ENCODE measurements at places on chromosomes 13 and 19.
A peak's percentile ranks its signal among the peaks of the same experiment; 100 is the strongest.

- DNase-seq, result peak; percentile 61
These were observed 14.0 kb upstream of the GJB2 start for GRCh38 chr13:20206698-20207235.

GRCh38 chr13:77196052-77196618, 130.8 kb downstream of the MYCBP2 start:
- no peak for DNase-seq

DNA sequence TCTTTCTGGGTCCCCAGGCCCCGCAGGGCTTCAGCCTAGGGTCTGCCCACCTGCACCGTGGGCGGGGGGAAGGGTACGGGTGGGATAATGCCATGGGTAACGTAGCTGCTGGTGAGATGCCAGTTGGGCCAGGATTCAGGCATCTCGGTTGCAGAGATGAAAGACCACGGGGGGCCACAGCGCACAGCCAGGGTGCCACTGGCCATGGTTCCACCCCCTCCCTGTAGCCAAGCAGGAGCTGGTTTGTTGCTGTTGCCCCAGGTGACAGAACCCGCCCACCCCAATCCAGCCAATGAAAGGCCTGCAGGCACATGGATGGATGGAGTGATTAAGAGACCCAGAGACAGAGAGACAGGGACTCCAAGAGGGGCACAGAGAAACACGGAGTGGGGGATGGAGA, 1.0 kb upstream of the CGB7 start:
- no peak for DNase-seq

GRCh38 chr13:88919970-88920628, 1248.9 kb downstream of the SLITRK5 start:
- DNase-seq, result no peak

GRCh38 chr13:99386495-99386894, 79.3 kb upstream of the GPR183 start:
- no peak for DNase-seq

DNA sequence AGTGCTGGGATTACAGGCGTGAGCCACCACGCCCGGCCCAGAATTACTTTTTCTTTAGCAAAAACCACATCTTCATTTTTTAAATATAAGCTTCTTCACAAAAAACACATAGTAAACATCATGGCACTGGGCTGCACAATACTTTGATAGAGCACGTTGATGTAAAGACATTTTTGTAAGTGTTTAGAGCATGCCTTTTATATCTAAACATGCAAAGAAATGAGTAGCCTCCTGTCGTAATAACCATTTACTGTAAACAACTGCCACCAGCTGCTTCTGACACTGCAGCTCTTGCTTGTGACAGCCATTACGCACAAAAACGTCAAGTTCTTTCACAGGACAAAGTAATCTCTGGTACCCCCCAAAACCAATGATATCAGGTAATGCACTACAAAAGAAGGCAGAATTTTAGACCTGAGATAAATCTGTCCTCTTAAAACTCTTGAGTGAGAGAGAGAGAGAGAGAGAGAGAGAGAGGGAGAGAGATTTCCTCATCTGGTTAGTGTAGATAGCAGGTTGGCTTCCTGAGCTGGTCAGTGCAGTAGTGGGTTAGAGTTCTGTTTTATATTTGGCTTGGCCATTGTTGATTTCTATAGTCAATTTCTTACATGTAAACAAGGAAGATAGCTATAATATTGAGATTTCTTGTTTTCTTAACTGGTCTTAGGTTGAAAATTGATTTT, 6.7 kb upstream of the ZNF548 start:
- DNase-seq, result no peak

DNA sequence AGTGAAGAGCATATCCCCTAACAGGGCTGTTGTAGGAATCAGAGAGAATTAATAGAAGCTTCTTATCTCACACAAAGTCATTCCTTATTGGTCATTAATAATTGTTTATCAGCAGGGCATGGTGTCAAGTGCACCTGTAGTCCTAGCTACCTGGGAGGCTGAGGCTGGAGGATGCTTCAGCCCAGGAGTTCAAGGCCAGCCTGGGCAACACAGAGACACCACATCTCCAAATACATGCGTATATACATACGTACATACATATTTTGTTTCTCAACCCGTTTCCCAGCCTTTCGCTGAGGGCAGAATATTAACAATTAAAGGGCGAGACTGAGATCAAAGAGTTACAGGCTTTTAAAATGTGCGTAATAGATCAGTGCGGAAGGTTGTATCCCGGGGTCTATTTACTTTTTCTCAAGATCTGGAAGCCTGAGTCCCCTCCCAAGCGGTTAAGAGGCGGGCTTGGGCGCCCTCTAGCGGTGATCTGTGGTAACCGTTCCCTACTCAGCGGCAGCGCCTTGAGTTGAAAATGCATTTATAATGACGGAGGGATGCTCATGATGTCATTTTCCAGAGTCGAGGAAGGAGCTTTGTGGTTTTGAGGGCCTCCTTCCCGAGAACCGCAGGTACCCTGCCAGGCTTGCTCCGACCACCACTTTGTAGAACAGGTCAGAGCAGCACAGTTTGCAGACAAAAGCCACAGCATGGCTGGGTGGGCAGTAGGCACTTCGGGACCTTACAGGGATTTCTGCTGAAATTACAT, 169.6 kb upstream of the GPR12 start:
- no peak for DNase-seq

DNA sequence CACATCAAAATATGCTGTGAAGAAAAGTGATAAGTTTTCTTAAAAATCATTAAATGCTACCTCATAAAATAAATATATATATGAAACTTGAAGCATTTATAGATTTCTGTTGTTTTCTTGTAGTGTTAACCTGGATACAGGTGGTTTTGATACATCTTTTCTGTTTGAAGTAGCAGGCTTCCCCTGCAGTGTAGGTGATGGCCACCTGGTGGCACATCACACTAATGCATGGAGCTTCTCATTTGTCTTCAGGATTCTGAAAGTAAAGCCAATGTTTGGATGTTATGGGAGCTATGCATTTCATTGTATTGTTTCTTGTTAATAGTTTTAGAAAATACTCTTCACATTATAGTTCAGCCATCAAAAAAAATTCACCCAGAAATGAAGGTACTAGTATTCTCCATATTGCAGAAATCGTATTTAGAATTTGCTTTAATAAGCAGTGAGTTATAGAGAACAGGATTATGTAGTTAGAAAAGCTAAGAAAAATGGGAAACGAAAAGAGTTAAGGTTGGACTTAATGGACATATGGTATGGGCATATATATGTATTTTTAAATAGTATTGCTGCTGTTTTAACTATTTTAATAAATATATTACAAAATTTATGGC, 18.7 kb downstream of the GPR180 start:
- DNase-seq, result no peak

GRCh38 chr13:98775386-98775785, 22.9 kb upstream of the SLC15A1 start:
- no peak for DNase-seq

DNA sequence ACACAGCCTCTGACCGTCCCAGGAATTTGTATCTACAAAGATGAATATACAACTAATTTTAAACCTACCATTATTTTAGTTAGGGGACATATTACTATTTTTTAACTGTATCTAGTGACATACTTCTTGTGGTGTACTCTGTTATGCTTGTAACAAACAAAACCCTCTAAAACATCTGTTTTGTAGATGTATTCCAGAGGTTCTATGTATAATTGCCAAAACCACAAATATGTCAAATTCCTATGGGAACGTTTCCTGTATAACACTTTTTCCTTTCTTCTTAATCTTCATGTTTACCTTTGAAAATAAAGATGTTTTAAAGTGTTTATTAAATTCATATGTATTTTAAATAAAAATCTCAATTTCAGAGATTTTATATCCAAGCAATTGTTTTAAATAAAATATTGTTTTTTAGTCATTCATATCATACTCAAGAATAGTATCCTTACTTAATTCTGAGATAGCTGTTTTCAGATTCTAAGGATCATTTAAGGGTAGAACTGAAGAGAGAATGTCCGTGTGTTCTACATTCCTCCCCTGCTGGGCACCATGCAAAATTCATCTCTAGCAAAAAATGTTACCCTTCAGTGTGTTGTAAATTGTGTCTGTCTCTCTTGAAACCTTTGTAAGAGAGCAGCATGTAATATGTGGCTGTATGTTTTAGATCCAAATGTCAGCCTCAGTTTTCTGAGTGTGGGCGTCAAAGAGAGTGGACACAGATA, 1327.7 kb downstream of the EFNB2 start:
- DNase-seq, result no peak

DNA sequence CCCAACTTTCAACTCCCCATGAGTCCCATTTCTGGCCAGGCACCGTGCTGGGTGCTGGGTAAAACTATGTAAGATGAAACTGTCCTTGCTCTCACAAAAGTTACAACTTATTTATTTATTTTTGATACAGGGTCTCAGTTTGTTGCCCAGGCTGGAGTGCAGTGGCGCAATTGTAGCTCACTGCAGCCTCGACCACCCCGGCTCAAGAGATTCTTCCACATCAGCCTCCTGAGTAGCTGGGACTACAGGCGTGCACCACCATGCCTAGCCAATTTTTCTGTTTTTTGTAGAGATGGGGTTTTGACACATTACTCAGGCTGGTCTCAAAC, 12.9 kb upstream of the CADM4 start:
- no peak for DNase-seq

DNA sequence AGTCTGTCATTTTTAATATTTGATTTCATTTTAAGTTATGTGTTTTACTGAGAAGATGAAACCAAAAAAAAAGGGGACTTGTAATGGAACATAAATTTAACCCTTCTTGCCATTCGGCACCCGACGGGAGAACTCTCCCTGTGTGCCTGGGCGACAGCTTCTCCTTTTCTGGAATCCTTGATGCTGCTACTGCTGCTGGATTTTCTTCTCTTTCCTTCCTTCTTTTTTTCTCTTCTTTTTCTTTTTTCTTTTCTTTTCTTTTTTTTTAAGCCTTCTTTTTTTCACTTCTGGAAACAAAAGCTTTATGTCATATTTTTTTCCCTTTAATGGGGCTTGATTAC, 11.1 kb upstream of the ZNF536 start:
- DNase-seq, result no peak

GRCh38 chr19:4951656-4952055, 17.3 kb upstream of the KDM4B start:
- no peak for DNase-seq

- DNase-seq, result no peak
These were observed 62.1 kb downstream of the PEPD start for GRCh38 chr19:33459222-33460090.

DNA sequence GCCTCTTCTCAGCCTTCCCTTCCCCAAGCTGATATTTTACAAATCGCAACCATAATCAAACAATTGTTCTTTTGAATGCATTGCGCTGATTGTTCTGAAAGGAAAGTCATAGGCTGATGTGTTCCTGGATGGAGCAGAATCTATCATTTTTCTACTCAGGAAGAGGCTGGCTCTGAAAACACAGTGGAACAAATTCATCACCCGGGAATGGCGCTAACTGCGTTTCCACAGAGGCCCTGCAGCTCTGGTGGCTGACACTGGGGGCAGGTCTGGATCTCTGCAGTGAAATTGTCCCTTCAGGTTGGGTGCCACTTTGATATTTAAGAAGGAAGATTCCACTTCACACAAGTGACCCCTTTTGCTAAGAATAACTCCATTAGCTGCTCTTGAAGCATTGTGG, 1060.8 kb downstream of the UQCRFS1 start:
- DNase-seq, result no peak

GRCh38 chr19:53004242-53004641, 9.5 kb upstream of the ERVV-1 start:
- DNase-seq, result no peak

GRCh38 chr13:24662195-24663088, 17.8 kb upstream of the ATP12A start:
- no peak for DNase-seq

GRCh38 chr13:40401911-40402776, 264.3 kb downstream of the FOXO1 start:
- DNase-seq, result peak; percentile 18

- no peak for DNase-seq
These were observed 37.6 kb upstream of the FLT1 start for GRCh38 chr13:28532388-28533124.

GRCh38 chr13:29958476-29958875, 108.1 kb upstream of the UBL3 start:
- DNase-seq, result no peak

DNA sequence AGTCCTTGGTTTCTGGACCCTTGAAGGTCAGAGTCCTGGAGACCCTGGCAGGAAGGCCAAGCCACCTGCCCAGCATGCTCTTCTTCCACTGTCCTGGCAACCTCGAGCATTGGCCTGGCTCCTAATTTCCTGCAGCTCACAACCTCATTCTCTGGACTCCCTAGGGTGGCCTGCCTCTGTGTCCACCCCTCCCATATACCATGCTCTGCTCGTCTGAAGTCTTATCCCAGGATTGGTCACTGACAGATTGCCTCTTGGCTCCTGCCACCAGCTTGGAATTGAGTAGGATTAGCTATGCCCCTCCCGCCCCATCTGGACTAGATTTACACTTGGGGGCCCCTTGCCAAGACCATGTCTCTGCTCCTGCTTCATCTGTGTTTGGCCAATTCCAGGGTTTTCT, 17.1 kb upstream of the WASF3 start:
- DNase-seq, result no peak

GRCh38 chr19:2184422-2184975, 20.8 kb downstream of the DOT1L start:
- no peak for DNase-seq

- DNase-seq, result peak; percentile 72
These were observed 15.2 kb downstream of the PLEKHF1 start for GRCh38 chr19:29680447-29680846.

DNA sequence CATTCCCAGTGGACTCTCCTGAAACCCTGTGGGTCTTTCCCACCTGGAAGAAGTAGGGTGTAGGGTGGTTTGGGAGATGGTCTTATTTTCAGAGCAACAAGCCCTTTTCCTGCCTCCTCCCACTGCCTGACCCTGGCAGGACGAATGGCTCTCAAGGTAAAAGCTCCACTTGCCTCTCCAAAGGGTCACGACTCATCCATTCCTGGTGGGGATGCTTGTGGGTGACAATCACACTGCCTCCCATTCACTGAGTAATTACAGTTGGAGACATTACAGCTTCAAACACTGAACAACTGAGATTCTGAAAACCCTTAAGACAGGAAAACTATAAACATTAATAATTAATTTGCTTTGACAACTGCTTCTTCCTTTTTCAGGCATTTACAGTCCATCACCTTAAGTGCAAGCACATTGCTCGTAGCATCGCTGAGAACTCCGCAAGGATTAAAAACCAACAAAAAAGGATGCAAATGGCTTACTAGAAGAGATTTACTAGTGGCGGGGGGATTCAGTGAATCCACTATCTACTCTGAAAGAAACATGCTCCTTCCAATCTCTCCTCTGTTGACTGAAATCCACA, 199.6 kb upstream of the IRS2 start:
- DNase-seq, result no peak

GRCh38 chr19:1473085-1473851, 5.7 kb downstream of the C19orf25 start:
- DNase-seq, result no peak

- no peak for DNase-seq
These were observed 571.0 kb downstream of the IRS2 start for GRCh38 chr13:109215377-109215776.

DNA sequence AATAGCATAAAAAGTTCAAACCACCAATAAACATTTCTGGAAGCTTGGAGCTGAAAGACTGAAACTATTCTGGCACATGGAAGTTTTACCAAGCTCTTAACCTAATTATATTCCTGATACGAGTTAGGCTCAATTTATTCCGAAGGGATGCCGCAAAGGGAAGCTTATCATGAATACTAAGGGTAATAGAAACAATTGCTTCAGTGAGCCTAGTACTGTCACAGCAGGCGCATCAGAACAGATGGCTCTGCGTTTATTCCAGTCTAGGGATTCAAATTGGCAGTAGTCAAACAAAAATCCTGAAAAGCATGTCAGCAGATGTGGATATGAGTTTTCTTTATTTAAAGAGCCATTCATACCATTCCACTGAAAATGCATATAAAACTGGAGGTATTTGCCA, 779.5 kb downstream of the GPC5 start:
- no peak for DNase-seq

All from CMK (cell line).